Activated CD8-positive, alpha-beta memory T cell treated with anti-CD3 and anti-CD28 coated beads, Interleukin-2, amount 10 ng/mL, durations not matched to agents 7 days and 5 days (primary cell): ENCODE measurements at places on chromosomes 11 and 22. TPM values are rescaled to one million over a fixed set of nuclear protein-coding genes. Genes with fewer than 3 reads are reported as not detected.
A peak's percentile ranks its signal among the peaks of the same experiment; 100 is the strongest.

DNA sequence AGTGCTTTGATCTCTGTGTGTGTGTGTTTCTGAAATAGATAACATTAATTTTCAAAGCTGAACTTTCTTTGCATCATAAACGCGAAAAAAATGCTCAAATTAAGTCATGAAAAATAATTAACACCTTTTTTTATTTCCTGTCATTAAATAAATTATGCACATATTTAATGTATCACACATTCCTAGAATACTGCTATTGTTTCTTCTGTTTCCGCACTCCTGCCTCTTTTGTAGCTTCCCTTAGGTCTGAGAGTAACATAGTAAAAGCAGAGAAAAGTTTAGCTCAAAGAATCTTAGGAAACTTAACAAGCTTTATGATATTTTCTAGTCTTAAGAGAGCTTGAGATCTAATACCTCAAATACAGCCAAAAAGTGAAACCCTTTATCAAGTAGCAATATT is 504.2 kb downstream of the JRKL start:
- no peak for DNase-seq

- no peak for DNase-seq
Observed at GRCh38 chr11:58471892-58472291, 29.9 kb upstream of the OR5B12 start.

DNA sequence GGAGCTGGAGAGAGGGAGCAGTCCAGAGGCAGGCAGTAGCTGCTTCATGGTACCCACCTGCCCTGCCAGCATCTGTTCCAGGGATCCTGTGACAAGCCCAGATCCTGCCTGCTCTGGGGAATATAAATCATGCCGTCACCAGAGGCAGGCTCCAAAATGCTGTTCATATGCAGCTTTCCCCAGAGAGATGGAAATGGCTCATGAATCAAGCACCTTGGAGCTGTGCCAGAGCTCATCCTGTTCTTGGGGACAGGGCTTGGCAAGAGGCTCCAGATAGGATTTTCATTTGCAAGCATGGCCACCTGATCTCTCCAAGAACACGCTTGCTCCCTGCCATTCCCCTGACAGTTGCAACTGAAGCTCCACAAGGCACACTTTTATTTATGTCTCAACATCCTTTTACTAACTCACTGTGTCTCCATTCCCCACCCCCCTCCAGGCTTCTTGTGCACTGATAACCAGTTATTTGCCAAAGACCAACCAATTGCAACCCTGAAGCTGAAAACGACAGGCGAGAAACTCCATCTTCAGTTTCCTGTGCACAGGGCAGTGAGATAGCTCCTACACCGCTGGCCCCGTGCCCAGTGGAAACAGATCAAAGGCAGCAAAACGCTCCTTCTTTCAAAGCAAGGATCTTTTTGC is 115.8 kb upstream of the PITPNB start:
- no peak for DNase-seq

DNA sequence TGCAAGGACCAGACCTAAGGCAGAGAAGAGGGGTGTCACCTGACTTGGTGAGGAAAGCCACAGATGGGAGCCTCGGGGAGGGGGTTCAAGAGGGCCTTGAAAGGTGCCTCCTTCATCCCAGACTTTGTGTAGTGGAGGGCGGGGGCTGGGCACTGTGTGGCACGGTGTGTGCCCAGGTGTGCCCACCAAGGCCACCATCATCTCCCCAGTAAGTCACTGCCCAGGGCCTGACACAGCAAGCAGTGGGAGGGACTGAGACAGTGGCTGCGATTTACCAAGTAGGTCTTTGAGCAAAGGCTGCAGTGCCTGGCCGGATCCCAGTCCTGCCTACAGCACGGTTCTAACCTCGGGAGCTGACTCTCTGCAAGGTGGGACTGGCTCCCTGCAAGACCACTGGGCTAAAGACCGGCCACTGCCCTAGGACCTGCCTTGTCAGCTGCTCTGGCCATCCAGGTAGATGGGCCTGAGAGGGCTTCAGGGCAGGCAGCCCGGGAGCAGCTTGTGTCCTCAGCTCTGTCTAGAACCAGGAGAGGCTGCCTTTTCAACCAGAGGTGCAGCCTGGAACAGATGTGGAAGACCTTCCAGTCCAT is 1.4 kb downstream of the OSM start:
- no peak for DNase-seq

DNA sequence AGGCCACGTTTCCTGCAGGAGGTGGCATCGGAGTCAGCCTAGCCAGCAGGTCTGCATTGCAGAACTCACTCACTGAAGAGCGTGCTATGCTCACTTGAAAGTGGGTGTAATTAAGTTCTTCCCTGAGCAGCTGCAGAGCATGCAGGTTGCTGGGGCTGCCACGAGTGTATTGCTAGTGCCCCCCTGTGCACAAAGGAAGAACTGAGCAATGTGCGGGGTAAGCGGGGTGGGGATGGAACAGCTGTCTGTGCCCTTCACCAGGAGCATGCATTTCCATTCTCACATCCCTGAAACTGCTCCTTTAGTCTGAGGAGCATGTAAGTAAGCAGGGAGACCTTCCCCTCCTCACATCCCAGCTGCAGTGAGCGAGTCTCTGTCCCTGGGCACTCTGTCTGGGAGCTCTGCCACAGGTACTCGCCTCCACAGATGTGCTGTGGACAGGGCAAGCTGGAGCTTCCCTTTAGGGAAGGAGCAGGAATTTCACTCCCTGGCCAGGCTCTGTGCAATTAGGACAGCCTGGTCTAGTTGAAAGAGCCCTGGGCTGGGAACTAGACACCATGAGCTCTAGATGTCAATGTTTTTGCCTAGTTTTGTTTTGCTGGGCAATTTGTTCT is 1031.8 kb downstream of the NTM start:
- DNase-seq: peak; percentile 68

GRCh38 chr11:108960501-108960900 is 295.6 kb downstream of the DDX10 start:
- DNase-seq: no peak

Gene MMP1
- total RNA-seq: not detected

Gene GP1BB
- not detected for total RNA-seq
